Activated CD8-positive, alpha-beta memory T cell treated with anti-CD3 and anti-CD28 coated beads, Interleukin-2, amount 50 U/mL, for 4 hours (primary cell): ENCODE measurements at places on chromosomes 2 and 18.

DNA sequence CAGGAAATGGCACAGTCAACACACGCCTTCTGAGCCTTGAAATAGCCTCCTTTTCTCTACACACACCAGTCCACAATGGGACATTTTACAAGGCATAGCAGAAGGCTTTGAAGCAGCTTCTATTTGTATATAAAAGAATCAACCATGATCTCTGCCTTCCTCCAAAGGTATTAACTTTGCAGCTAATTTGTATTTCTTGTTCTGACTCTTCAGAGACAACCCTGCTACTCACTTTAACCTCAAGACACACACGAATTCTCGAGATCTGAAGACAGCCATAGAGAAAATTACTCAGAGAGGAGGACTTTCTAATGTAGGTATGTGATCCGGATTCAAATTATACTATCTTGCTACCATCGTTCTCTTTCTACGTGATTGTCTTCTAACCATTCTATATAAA is 104.6 kb downstream of the VIT start:
- no peak for DNase-seq

GRCh38 chr2:123245156-123245555 is 779.9 kb upstream of the CNTNAP5 start:
- no peak for DNase-seq

GRCh38 chr2:15748736-15749323 is 157.2 kb downstream of the DDX1 start:
- no peak for DNase-seq

DNA sequence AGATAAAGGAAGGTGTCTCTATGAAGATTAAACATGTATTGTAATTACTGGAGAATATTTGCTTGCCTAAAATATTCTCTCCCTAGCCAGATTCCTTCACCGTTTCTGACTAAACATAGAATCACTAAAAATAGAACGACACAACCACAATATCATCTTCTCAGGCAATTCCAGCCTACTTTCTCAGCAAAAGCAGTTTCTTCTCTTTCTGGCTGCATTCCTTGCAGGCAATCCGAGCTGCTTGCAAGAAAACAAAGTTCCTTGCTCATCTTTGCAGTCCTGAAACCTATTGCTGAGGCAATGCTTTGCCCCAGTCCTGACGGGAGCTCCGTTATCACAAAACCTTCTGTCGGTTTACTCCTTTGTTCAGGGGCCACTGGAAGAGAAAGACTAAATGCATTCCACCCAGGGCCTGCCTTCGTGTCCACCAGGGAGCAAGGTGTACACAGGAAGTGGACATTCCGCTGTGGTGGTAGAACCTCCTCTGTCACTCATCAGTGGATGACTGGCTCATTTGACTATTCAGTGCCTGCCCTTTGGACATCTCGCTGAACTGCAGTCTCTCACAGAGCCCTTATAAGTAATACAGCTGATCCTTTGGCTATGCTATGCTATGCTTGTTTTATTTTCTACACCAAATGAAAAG is 239.2 kb upstream of the DOK6 start:
- no peak for DNase-seq

DNA sequence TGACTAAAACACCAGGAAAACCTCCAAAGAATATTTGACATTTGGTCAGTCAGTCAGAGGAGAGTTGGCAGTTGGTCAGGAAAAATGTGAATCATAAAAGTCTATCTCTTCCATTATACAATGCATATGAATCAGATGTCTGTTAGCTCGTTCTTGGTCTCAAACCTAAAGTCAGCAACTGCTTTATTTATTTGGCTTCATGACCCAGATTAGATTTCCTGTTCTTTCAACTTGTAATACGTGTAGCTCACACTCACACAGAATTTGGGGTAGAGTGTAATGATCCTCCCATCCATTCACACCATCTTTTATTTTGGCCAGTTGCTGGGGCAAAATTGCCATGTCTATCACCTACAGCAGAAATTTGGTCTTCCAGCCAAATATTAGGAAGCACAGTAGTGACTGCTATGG is 81.9 kb upstream of the COL5A2 start:
- DNase-seq, result no peak

DNA sequence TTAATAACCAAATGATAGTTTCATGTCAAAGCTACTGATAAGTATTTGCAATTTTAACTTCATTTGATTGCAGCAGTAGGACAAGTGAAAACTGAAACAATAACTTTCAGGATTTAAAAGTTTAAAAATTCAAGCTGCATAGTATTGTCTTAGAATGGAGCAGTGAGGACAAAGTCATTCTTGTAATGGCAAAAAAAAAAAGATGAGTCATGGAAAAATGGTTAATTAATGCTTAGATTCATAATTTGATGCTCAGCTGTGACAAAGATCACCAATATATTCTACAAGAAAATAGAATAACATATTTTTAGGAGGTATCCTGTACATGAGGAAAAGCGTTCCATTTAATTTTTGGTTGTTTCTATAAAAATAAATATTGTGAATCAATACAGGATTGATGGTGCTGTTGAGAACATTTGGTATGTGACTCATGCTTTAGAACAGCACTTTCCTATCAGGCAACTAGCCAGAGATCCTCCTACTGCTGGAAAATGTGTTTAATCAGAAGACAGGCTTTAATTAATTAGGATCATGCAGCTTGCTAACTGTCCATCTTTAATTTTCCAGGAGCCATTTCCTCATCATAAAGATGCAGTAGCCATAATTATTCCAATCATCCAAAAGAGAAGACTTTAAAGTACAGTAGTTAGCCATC is 239.0 kb upstream of the MMADHC start:
- DNase-seq, result no peak

DNA sequence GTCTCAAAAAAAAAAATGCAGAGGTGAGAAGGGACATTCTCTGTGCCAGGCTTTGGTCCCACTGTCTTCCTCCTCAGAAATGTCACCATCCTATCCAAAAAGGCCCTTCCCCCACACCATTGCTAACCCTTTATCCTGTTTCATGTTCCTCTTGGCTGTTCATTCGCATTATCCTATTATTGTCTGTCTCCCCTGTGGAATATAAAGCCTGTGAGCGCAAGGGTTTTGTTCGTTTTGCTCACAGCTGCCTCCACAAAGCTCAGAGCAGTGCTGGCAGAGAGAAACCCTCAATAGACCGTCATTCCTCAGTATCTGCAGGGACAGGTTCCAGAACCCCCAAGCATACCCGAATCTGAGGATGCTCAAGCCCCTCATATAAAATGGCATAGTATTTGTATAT is 91.8 kb downstream of the LOXHD1 start:
- DNase-seq, result no peak

DNA sequence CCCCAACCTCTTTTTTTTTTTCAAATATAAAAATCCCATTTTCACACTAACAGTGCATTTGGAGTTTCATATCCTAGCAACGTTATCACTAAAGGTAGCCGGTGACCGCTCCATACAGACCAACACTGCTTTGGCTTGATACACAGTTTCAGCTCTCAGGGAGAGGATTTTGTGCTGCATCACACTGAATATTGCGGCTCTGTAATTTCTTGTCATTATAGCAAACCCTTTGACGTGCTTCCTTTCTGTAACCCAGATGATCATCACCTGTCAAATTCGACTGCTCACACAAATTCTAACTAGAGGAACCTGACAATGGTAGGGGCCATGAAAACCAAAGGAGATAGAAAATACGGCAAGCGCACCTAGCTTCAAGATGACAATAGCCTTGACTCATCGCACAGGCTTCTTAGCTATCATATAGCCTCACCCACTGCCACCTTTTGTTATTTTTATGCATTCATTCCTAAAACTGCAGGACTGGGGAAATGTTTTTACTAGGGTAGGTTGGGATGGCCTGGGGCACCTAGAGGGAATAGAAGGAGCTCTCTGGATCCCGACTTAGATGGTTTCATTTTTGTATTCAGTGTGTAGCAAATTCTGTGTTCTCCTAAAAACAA is 582.9 kb upstream of the PIK3C3 start:
- DNase-seq, result no peak

- DNase-seq, result no peak
Measured at GRCh38 chr18:3405713-3406112, 44.3 kb upstream of the TGIF1 start.

DNA sequence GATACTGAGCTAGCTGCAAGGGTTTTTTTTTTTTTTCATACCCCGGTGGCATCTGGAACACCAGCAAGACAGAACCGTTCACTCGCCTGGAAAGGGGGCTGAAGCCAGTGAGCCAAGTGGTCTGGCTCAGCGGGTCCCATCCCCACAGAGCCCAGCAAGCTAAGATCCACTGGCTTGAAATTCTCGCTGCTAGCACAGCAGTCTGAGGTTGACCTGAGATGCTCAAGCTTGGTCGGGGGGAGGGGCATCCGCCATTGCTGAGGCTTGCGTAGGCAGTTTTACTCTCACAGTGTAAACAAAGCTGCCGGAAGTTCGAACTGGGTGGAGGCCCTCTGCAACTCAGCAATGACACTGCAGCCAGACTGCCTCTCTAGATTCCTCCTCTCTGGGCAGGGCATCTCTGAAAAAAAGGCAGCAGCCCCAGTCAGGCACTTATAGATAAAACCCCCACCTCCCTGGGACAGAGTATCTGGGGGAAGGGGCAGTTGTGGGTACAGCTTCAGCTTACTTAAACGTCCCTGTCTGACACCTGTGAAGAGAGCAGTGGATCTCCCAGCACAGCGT is 5.1 kb upstream of the MIB1 start:
- DNase-seq, result peak; percentile 26

- no peak for DNase-seq
Measured at GRCh38 chr18:63848159-63848558, 39.3 kb upstream of the SERPINB2 start.

DNA sequence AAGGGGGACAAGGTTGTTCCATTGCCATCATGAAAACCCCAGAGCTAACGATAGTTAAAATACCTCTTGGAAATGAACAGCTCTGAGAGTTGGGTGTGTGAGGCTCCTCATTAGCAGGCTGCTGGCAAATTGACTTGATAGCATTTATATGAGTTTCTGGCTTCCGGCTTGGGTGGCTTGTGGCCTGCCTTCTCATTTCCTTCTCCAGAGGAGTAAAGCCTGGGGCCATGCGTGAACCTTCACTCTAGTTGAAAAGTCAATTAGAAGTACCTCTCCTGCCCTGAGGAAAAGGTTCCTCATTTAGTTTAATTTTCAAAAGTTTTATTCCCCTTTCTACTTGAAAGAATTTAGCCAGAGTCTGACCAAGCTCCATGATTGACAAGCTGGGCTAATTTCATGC is 67.1 kb downstream of the MGAT5 start:
- peak; percentile 28 for DNase-seq

GRCh38 chr2:8918412-8918811 is 81.0 kb upstream of the KIDINS220 start:
- DNase-seq, result no peak

GRCh38 chr2:168072626-168073303 is 174.6 kb downstream of the STK39 start:
- DNase-seq, result no peak

GRCh38 chr2:181607629-181608590 is 49.0 kb downstream of the CERKL start:
- no peak for DNase-seq

DNA sequence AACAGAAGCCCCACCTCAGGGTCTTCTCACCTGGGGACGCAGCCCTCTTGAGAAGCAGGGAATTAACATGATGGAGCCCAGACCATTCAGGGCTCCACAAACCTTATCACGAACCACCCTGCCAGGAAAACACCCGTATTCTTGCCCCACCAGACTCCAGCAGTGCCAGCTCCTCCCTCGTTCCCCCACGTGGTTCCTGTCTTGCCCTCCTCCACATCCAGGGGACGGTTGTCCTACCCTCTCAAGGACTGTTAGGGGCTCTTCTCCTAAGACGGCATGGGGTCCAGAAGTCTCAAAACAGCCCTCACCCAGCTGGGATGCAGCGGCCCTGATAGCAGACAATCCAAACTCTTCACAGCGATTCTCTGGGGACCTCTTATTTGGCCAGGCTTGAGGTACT is 372.2 kb upstream of the HS6ST1 start:
- no peak for DNase-seq

- no peak for DNase-seq
Measured at GRCh38 chr2:72141032-72141645, 6.5 kb downstream of the CYP26B1 start.

- DNase-seq, result no peak
Measured at GRCh38 chr18:48165111-48165866, 234.8 kb upstream of the SMAD2 start.

GRCh38 chr2:63721082-63721424 is 120.6 kb upstream of the UGP2 start:
- DNase-seq, result no peak

DNA sequence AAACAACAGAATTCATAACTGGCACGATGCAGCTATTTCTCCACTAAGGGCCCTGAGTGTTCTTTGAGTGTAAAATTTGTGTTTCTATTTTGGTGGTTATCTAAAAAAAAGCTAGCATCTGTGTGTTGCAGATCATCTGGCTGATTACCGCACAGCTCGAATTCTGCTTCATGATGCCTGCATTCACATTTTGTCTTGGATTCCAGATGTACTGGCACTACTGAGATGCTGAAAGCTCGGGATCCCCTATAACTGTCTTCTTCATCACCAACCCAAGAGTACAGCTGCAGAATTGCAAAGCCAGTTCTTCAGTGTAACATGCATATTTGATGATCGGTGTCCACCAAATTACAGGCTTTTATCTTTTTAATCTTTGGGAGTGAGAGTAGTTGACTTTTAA is 51.6 kb upstream of the ZNF532 start:
- no peak for DNase-seq

DNA sequence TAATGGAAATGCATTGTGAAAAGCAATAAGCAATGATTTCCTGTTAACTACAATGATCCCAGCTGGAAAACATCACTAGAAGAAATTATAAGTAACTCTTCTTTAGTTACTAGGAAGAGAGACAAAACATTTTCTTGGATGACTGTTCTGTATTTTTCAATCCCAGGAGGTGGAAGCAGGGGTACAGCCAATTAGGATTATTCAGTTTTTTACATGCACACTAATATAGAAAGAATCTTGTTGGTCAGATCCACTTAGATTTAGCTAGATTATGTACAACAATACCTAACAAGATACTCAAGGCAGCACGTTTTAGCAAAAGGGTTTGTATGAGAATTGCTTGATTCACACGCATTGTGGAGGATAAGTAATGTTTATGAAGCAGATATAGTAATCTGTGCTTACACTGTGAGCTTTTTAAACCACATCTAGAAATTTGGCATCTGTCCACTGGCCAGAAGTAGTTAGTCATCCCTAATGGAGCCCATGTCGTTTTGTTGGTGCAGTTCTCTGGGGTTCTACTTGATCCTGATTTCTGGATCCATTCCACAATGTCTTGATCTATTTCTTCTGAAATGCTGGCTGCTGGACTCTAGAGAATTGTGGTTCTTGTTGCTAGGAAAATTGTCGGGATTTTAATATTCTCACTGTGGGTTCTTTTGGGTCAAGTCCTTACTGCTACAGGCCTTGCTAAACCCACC is 199.7 kb downstream of the ADCYAP1 start:
- no peak for DNase-seq

- DNase-seq, result no peak
Measured at GRCh38 chr2:74585406-74586185, 31.1 kb downstream of the DOK1 start.
